ENCODE measurements at places on chromosomes 5 and 9.

DNA sequence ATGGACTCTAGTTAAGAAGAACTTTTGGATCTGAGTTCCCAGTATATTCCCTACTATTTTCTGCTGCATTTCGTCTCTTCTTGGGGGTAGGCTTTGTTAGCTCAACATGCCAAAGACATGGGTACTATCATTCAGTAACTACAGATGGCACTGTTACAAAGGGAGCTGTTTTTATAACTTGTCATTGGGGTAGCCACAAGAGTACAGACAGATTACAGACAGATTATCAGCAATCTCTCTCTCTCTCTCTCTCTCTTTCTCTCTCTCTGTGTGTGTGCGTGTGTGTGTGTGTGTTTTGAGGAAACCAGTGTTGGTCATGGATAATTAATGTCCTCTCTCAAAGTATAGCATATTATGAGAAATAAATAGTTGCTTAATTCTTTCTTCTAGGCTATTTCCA is 116.1 kb downstream of the WDR70 start:
- DNase-seq: no peak

DNA sequence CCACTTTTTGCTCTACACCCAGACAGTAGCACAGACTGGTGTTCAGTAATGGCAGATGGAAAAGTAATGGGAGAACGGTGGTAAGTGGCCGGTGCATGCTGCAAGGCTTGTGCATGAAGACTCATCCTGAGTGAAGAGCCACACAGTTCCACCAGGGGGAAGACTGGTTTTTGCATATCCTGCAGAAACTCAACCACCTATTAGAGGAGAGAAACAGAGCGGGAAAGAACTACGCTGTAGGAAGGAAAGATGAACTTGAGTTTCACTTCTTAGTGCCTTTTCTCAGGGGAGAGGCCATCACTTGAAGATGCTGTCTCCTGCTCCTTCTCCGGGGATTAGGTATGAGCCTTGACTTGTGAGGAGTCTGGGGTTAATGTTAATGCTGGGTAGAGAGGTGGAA is 9.4 kb upstream of the PRSS3 start:
- no peak for DNase-seq

- no peak for DNase-seq
Measured at GRCh38 chr5:109645707-109646192, 44.0 kb upstream of the MAN2A1 start.

DNA sequence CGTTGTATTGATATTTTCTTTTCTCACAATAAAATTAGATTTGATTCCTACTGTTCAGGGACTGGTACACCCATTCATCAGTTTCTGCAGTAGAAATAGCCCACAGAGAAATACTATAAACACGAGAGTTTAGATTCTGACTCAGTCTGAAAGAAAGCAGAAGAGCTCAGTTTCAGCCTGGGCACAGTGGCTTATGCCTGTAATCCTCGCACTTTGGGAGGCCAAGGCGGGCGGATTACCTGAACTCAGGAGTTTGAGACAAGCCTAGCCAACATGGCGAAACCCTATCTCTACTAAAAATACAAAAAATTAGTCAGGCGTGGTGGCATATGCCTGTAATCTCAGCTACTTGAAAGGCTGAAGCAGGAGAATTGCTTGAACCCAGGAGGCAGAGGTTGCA is 8.6 kb downstream of the ITK start:
- DNase-seq: no peak

DNA sequence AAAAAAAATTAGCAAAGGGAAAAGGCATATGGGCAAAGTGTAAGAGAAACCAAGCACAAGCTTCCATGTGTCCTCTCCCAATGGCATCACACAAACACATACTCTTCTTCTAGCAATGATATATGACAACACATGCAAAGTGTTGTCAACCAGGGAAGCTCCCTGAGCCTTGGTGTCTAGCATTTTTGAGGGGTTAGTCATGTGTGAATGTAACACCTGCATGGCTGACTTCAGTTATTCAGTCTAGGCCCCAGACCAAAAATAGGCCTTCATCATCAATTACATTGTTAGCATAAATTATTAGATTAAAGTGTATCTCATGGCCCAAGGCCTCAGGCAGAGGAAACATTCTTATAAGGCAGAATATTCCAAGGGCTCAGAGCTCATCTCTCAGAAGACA is 450.0 kb downstream of the TLE1 start:
- no peak for DNase-seq

- DNase-seq: no peak
Measured at GRCh38 chr9:3054017-3054586, 210.2 kb upstream of the PUM3 start.

GRCh38 chr5:142016556-142016955 is 3.7 kb upstream of the GNPDA1 start:
- no peak for DNase-seq

GRCh38 chr5:120545007-120545406 is 80.9 kb downstream of the PRR16 start:
- no peak for DNase-seq

GRCh38 chr9:130200038-130200849 is 28.0 kb downstream of the NCS1 start:
- no peak for DNase-seq

DNA sequence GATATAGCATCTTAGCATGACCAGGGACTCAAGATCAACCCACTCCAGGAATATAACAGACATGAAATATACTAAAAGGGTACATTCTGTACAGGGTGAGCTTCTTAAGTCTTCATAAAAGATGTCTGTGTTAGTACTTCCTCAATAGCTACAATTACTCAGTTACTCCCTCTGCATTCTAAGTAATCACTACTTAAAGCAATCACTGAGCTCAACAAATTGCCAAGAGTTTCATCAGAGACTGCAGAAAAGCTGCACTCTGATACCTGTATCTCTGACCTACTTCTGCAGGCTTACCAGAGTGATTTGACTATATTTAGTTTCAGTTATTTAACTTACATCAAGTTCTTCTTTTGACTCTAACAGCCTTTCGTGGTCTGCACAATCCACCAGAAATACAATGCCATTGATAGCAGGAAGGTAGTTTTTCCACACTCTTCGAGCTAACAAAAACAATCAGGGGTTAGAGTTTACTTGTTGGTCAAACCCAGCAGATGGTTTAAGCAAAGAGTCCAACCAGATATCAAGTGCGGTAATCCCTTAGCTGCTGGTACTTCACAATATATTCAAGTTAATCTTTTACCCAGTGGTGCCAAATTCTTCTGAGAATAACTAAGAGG is 23.3 kb downstream of the SAR1B start:
- no peak for DNase-seq

GRCh38 chr9:20593105-20593504 is 29.2 kb downstream of the MLLT3 start:
- DNase-seq: no peak

DNA sequence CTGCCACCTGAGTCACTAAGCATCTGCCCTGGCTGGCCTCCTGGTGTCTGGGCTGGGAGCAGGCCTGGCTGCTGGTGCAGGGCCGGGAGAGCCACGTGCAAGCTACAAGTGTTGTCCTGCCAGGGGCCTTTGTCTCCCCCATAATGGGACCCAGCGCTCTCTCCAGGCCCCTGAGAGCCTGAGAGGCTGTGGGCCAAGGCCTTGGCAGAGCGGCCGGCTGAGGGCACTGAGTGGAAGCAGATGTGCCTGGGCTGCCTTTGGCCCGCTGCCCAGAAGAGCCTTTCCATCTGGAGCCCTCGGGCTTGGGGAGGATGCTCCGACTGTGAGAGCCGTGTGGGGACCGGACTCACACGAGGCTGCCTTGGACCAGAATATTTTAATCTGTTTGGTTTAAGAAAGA is 185.5 kb downstream of the RGS3 start:
- no peak for DNase-seq

DNA sequence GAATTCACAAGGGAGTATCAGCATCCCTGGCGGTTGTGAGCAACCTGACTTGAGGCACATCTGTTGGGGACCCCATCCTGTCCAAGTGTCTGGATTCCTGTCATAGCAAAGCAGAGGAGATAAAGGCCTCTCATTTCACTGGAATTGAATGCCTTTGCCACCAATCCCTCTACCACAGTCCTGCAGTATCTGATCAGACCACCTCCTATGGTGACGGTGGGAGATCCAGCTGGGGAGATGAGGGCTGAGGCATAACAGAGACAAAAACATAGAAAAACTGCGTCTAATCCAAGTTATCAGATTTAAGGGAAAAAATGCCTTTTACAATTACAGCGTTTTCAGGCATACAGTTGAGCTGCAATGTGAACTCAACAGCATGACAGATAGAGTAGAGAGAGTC is 160.7 kb upstream of the TRPC7 start:
- no peak for DNase-seq

DNA sequence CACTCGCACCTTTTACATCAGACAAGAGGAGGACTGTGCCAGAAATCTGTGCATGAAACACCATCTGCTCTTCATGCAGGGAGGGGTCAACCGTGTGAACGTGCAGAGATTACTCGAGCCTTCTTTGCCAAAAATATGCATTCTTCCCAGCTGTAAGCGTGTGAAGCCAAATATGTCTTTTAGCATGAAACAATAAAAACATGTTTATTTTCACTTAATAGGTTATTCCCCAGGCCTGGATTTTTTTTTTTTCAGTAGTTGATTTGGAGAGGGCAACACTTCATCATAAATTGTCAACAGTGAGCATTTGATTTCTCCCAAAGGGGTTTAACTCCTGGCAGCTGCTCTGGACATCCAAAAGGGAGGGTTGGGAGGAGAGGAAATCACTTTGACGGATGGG is 23.8 kb downstream of the PLAC8L1 start:
- no peak for DNase-seq

DNA sequence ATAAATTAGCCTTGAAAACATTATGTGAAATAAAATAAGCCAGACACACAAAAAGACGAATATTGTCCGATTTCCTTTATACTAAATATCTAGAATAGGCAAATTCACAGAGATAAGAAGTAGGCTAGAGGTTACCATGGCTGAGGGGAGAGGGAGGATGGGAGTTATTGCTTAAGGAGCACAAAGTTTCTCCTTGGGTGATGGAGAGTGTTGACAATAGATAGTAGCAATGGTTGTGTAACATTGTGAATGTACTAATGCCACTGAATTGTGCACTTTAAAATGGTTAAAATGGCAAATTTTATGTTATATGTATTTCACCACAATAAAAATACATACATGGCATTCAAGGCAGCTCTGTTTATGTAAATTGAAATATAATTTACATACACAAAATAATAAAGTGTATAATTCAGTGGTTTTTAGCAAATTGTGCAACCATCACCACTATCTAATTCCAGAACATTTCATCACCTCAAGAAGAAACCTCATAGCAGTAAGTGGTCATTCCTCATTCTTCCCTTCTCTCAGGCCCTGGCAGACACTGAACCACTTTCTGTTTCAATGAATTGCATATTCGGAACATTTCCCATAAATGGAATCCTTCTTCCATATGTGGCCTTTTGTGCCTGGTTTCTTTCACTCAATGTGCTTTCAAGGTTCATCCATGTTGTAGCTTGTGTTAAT is 59.2 kb downstream of the NDST1 start:
- no peak for DNase-seq

- no peak for DNase-seq
Measured at GRCh38 chr9:1001838-1002237, 25.4 kb downstream of the DMRT3 start.

DNA sequence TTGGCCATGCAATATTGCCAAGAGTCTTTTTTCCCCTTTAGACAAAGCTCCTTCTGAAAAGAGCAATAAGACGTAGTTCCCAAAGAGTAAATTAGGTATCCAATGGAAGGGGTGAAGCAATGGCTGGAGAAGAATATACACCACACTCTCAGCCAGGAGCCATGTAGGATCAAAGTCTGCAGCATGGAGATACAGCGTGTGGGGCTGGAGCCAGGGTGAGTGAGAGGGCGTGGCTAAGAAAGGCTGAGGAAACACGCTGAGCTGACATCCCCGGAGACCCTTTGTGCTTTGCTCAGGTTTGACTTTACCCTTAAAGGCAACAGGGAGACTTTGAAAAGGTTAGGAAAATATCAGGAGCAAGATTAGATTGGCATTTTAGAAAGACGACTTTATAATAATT is 87.1 kb upstream of the ELL2 start:
- no peak for DNase-seq

DNA sequence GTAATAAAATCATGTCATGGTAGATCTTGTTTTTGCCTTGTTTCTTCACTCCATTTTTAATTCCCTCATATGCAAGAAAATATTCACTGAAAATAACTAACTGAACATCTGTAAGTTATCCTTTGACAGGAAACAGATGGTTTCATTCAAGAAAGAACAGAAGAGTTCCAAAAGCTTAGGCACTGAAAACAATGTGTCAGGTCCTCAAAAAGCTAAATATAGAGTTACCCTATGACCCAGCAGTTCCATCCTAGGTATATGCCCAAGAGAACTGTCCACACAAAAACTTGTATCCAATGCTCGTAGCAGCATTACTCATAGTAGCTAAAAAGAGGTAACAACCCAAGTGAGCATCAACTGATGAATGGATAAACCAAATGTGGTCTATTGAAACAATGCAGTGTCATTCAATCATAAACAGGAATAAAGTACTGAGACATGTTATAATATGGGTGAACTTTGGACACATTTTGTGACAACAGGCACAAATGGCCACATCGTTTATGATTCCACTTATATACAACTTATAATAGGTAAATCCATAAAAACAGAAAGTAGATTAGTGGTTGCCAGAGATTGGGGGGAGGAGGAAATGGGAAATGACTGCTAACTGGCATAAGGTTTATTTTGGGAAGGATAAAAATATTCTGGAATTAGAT is 231.0 kb downstream of the FRMD3 start:
- DNase-seq: no peak

GRCh38 chr5:107484281-107484680 is 186.5 kb downstream of the EFNA5 start:
- no peak for DNase-seq

DNA sequence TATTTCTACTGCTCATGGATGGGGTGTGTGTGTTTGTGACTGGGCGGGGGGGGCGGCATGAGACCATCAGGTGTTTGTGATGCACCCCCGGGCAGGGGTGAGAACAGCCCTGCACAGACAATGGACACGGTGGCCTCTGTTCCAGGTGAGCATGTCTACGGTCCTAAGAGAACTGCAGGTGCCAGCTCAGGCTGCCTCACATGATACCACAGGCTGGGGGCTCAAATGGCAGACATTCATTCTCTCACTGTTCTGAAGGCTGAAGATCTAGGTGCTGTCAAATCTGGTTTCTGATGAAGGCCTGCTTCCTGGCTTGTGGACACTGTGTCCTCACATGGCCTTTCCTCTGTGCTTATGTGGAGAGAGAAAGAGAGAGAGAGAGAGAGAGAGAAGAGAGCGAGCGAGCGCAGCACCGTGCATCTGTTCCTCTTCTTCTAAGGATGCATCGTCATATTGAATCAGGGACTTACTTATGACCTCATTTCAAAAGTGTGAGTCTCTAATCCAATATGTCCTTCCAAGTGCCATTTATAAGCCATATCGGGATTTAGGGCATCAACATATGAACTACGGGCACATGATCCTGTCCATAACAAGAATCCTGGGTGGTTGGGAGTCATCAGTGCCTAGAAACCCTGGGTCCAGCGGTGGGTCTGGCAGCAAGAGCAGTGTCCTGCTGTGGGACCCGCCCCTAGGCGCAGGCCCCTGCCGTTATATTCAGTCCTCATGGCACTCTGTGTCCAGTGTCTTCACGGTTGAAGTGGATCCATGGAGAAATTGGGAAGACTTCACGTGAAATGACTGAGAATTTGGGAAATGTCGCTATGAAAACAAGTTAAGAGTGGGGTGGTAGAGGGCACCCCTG is 42.5 kb downstream of the NXNL2 start:
- no peak for DNase-seq

- no peak for DNase-seq
Measured at GRCh38 chr9:77843076-77843870, 188.3 kb downstream of the GNAQ start.

GRCh38 chr5:88877826-88878225 is 5.2 kb downstream of the MEF2C start:
- no peak for DNase-seq
